Activated CD8-positive, alpha-beta memory T cell treated with anti-CD3 and anti-CD28 coated beads for 1 hour (primary cell): ENCODE measurements at places on chromosomes 3 and 15.

DNA sequence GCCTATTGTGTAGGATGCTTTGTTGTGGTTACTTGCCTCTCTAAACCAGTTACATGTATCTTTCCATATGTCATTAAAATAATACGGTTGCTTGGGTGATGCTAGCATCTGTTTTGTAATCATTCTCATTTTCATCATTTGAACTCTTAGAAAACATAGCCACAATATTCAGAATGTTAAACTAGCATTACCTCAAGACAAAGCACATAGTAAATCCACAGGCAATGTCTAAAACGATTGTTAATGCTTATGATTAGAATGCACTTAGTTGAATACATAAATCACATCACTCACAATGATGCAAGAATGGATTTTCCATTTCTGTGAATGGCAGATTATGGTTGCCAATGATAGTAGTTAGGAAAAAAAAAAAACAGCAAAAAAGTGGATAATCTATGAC is 110.0 kb upstream of the NAALADL2 start:
- DNase-seq: no peak

DNA sequence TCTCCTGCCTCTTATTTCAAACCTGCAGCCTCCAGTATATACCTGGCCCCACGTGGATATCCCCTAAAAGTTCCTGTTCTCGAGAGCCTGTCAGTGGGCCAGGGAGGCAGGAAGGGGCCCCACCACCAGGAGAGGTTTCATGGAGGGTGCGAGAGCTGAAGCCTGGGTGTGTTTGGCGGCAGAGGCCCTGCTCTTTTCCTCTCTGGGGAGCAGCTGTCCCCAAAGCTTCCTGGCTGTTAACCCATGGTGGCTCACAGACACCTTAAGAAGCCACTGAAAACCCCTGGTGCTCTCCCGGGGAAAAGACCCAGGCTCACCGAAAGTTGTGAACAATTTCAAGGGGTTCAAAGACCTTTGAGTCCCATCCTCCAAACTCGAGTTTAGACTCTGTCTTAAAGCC is 1.1 kb downstream of the PRRT3 start:
- no peak for DNase-seq

DNA sequence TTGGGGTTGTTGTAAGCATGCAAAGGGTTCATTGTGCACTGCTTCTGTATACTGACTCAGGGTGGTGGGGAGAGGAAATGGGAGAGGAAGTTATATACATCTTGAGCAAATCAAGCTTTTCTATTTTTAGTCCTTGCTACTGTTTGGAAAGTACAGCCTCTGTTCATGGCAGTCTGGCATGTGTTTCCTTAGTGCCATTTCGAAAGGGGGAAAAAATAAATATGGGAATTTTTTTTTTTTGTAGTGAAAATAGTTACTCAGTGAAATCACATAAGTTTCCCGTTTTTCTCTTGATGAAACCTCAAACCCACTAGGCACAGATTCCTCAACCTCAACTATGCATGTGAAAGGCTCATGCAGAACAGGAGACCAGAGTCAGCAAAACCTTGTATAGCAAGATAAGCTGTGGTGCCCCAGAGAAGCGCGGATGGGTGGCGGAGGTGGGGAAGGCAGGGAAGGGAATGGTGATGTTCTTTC is 353.3 kb downstream of the LPP start:
- no peak for DNase-seq

- no peak for DNase-seq
These were observed 60.7 kb downstream of the CACNA1D start for GRCh38 chr3:53555068-53555588.

- no peak for DNase-seq
These were observed 331 bp downstream of the RNU6-1 start for GRCh38 chr15:67839499-67839928.

DNA sequence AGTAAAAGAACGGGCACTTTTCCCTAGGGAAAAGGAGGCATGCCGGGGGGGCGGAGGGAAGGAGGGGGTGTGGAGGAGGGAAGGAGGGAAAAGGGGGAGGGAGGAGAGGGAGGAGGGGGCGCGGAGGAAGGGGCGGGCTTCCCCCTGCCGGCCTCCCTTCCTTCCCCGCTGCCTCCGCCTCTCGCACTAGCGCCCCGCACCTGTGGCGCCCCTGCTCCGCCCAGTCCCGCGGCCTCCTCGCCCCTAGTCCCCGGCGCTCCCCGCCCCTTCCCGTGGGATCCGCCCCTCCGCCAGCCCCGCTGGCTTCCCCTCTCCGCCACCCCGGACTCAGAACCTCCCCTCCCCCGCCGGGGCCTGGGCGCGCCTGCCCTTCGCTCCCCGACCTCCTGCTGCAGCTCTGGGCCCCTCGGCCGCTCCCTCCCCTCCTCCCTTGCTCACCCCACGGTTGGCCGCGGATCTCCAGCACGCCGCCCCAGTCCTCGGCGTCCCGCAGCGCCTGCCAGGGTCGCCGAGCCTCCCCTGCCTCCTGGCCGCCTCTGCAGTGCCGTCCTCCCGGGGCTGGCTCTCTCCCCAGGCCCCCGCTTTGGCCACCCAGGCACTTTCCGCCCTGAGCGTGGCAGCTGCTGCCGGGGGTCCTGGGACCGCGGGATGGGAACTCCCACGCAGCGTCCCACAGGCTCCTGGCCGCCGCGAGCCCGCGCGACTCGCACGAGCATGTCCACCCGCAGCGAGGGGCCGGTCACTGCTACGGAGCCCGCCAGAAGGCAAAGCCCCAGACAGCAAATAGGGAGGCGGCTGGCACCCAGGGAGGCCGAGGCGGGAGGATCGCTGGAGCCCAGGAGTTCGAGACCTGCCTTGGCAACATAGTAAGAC is 147.4 kb downstream of the TJP1 start:
- DNase-seq: no peak

- no peak for DNase-seq
These were observed 28.8 kb upstream of the TRA2B start for GRCh38 chr3:185966655-185967054.

- no peak for DNase-seq
These were observed 326.6 kb downstream of the ARPP21 start for GRCh38 chr3:35965908-35966307.

DNA sequence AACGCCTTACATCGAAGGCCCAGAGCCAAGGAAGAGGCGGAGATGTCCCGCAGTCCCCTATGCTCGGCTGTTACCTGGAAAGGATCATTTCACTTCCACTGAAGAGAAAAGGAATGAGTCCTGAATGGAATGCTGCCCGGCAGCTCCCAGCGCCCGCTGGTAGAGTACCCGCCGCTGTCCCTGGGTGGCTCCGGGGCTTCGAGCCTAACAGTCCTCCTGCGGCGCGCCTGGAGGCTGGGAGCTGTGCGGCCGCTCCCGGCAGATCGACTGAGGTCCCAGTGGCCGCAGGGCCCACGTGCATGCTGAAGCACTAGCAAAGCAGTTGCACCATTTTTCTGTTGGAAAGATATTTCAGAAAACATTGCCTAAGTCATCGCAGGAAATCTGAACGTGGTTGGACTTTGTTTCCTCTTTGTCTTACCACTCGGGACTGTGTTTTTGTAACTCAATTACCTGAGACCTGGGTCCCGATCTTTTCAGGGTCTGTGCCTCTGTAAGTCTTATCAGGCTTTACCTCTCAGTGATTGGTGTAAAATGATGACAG is 984 bp downstream of the RNU6-1 start:
- no peak for DNase-seq

GRCh38 chr15:90400759-90401314 is 12.8 kb downstream of the IQGAP1 start:
- DNase-seq: peak; percentile 29

GRCh38 chr3:76527773-76528172 is 512.1 kb upstream of the ROBO2 start:
- DNase-seq: no peak

- DNase-seq: no peak
These were observed 101.0 kb upstream of the THBS1 start for GRCh38 chr15:39479911-39480310.

- DNase-seq: no peak
These were observed 53.4 kb downstream of the LDHAL6B start for GRCh38 chr15:59260090-59260489.

DNA sequence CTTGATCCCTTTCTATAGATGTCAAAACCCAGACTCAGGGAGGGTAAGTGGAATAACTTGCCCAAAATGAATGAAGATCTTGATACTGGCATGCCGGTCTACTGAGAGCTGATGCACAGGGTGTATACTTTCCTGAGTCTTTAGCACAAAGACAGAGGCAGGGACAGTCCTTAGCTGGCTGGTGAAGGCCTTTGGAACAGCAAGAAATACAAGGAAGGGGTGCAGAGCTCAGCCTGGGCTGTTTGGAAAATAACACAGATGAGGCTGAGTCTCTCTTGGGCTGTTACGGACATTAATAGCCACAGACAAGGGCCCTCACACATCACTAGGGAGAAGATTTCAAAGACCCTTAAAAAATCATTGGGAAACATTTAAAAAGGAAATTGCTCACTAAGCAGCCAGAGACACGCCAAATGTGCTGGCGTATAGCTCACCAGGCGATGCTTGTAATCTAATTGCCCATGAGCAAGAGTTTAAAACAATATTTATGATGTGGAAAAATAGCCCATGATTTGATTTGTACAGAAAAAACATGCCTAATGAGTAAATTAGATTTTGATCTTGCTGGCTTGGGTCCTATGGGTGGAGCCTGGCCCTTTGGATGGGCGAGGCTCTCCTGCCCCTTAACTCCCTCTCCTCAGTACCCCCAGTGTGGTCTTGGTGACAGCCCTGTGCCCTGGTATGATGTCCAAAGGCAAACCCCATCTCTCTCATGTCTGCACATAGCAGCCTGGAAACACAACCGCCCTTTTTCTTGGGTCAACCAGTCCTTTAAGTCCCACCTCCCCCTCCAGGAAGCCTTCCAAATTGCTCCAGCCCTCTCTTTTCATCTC is 81.8 kb upstream of the MRPS22 start:
- no peak for DNase-seq

- DNase-seq: no peak
These were observed 233.3 kb downstream of the RBMS3 start for GRCh38 chr3:29514170-29514569.

DNA sequence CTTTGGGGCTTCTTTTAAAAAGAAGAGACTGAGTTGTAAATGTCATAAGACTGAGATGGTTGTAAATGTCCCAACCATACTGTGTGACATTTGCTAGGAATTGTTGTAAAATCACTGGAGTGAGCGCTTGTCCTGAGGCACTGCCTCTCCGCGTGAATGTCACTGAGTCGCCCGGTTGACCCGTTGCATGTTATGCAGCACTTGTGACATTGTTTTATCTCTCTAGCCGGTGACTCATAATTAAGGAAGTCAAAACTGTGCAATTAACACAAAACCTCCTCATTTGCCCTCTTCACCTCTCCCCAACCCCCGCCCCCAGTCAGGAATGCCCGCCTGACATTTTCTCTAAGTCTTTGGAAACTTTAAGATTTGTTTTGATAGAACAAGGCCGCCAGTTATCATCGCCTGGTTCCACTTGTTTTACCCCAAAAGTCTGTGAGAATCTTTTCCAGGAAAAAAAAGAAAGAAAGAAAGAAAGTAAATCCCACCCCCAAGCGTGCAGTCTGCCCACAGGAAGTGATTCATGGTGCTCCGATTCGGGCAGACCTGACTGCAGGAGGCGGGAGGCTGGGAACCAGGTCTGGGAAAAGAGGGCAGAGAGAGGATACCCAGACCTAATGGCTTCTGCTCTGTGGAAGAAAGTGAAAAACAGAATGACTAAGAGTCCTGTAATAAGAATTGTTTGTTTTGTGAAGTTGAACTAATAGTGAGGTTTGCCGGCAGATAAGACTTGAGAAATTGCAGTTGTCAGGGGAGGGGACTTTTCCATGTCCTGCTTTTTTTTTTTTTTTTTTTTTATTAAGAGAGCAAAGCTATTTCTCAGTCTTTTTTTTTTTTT is 84.8 kb downstream of the SMAD3 start:
- DNase-seq: no peak
